ENCODE measurements at places on chromosomes 16 and 17.

- no peak for DNase-seq
Observed at GRCh38 chr16:3999479-4000325, 116.5 kb downstream of the ADCY9 start.

DNA sequence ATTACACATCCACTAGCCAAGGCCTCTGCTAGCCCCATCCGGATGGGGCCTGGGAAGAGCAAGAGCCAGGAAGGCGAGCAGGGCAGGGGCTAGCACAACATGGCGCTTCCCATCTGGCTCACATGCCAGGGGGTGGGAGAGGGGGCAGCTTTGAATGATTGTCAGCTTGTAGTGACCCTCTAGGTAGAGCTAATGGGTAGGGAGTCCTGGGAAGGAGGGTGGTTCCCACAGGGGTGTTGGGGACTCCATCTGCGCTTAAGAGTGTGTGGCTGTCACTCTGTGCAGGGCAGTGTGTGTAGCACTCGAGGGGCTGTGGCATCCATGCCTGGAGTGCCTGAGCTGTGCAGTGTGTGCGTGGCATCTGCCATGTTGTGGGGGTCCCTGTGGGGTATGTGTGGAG lies 24.5 kb downstream of the ARHGAP23 start:
- DNase-seq = no peak

GRCh38 chr16:15947983-15948509 lies 1.4 kb upstream of the ABCC1 start:
- no peak for DNase-seq

- DNase-seq = no peak
Observed at GRCh38 chr17:9672266-9672665, 26.9 kb downstream of the USP43 start.

- no peak for DNase-seq
Observed at GRCh38 chr17:83029571-83029970, 49.8 kb upstream of the METRNL start.

DNA sequence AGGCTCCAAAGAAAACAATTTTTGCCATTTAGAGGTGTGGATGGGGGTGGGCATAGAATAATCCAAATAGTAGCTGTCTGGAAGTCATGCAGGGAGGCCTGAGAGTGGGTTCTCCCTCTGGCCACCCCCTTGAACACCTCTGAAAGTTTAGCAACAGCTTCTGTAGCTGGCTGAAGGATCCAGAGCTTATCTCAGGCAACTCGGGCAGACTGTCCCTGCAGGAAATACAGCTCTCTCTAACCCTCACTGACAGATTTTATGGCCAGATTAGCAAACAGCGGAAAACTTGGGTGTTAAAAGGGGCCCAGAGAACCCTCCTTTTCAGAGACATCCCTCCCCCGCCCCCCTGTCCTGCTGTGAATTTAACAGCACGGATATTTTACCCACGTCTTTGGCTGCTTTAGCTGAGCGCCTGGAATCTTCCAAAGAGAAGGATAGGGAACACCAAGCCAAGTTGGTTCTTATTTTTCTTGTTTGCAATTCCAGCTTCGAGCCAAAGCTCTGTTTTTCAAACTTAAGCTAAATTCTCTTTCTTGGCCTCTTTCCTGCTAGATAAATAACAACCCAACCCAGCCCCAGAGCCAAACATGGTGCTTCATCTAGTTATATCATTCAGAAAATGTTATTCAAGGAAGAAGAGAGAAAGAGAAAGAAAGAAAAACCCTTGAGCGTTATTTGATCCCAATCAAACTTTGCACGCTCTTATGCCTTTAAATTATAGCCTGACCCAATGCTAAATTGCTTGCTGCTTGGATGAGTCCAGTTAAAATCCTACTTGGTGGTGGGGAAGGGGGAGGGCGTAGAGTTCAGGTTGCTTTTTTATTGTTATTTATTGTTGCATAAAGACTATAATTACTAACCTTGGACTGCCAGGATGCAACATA lies 2.3 kb upstream of the HOXB2 start:
- DNase-seq = no peak

GRCh38 chr17:37493249-37494027 lies 3.7 kb downstream of the DUSP14 start:
- peak; percentile 89 for DNase-seq

DNA sequence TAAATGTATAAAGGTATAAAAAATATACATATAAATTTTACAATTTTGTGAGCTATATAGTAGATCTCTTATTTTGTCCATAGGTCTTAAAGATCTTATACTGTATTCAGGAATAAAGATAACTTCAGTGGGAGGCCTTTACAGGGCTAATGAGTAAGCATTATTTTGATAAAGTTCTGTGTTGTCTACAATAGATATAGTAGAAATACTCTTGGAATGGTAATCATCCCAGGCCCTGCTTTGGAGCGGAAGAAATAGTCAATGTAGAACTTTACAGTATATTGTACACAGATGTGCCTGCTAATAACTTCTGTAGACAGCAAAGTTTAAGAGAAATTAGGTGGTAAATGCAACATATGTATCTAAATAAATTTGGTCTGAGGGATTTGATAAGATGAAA lies 42.6 kb downstream of the TENT4B start:
- no peak for DNase-seq

DNA sequence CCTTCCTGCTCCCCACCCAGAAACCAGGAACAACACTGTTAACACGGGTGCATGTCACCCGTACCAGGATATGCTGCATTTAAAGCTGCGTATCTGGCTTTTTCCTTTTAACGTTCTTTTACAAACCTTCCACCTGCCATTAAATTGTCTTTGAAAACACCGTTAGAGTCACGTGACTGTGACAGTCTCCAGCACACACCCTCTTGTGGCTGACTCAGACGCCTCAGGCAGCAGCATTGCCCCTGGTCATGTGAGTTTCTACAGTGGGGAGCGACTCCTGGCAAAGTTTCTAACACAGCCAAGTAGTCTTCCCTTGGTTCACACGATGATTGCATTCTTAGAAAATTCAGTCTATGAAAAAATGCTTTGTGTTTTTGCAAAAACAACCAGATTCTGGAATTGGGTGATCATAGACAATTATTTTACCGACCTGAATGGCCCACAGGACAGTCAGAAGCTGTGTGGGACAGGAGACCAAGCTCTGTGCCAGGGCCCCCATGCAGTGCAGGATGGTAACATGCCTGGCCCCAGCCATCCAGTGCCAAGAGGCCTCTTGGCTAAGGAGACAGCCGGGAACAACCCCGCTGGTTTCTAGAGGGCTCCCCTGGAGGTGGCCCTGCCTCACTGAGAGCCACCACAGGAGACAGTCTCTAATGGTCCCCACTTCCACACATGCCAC lies 199.1 kb downstream of the KATNIP start:
- DNase-seq = peak; percentile 66

DNA sequence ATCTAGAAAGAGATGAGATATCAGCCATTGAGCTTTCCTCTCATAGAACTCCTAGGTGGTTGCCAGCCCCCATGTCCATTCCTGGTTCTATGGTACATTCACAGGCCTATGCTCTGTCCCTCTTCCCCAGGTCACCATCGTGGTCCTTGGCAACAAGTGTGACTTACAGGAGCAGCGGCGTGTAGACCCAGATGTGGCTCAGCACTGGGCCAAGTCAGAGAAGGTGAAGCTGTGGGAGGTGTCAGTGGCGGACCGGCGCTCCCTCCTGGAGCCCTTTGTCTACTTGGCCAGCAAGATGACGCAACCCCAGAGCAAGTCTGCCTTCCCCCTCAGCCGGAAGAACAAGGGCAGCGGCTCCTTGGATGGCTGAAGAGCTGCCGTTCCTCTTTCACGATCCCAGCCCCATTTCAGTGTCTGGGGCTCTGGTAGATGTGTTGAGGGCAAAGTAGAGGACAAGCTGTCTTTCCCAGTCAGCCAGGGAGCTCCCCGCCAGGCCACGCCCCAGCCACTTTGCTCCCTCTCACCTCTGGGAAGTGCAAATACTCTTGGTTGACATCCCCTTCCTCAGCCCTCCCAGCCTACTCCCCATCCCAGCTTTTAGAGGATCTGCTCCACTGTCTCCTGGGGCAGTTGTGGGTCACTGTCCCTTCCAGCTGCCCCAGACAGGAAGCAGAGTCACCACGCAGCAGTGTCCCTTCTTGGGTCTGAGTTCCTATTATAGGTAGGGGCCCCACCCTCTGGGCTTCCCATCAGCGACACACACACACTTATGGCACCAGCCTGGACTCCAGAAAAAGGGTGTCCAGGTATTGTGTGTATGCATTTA lies 3.8 kb downstream of the NKIRAS2 start:
- DNase-seq = no peak

- no peak for DNase-seq
Observed at GRCh38 chr16:69365901-69366300, 14.3 kb upstream of the TMED6 start.

DNA sequence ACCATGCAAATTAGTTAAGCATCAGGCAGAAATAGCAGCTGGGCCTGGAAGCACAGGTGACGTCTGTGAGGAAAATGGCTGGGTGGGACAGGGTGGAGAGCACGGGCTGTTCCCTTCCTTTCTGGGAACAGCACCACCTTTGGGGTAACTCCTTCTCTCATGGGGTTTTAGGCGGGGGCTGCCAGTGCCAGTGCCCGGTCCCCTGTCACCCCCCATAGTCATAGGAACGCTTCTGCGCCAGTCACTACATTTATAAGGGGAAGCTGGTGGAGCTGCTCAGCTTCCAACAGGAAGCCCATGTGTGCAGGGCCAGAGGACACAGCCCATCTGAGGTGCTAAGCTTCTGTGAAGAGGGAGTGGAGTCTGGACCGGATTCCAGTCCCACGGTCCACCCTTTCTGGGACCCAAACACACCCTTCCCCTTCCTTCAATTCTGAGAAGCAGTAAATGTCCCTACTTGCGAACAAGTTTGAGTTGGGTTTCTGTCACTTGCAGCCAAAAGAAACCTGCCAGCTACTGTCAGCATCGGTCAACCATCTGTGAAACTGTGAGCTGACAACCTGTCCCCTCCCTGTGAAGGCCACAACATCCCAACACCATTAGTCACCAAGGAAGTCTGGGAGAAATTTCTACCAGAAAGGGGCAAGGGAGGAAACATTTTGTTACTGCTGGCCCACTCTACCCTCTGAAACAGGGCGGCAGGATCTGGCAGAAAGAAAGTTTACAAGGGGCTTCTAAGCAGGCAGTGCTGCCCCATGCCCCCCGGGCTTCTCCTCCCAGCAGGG lies 86.0 kb upstream of the AMZ2 start:
- DNase-seq = no peak

DNA sequence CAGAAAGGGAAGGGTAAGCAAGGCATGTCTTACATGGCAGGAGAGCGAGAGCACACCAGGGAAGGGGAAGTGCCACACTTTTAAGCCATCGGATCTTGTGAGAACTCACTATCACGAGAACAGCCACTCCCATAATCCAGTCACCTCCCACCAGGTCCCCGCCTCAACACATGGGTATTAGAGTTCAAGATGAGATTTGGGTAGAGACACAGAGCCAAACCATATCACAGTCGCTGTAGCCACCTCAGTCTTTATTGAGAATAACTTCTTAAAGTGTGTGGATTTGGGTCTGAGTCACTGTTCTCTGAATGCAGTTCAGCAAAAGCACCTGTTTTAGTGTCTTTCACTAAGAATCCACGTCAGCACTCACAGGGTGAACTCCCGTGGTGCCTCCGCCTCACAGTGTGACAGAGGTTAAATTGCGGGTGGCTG lies 195.2 kb upstream of the CHMP6 start:
- DNase-seq = no peak

DNA sequence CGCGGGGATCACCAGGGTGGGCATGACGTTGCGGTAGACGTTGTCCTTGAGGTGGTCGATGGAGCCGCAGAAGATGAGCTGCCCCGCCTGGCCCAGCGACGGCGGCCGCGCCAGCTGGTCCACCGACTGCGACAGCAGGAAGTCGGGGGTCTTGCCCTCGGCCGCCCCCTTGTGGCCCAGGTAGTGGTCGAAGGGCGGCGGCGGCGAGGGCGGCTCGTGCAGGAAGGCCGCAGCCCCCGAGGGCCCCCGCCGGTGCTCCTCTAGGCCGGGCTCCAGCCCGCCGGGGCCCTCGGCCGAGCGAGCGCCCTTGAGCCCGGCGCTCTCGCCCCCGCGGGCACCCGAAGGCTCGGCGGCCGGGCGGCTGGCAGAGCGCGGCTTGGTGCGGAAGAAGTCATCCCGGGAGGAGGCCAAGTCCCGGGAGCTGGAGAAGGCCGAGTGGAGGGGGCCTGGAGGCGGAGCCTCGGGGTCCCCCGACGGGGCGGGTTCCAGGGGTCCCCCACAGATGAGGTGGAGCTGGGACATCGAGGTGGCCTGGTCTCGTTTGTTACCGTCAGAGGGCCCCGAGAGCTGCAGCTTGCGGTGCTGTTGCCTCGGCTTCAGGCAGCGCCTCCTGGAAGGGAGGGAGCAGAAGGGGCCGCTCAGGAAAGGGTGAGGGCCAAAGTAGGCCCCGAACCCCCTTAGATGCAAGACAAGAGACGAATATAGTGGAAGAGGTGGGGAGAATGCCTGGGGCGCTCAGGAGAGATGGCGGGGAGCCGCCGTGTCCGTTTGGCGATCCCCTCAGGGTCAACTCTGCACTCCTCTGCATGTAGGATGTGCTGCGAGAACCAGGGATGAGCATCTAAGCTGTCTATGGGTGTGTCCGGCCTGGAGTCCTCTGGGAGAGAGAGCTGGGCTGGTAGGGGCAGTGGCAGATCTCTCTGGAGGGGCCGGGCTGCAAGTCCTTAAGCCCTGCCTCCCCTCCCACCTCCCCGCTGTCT lies 8.8 kb downstream of the FAM171A2 start:
- no peak for DNase-seq

DNA sequence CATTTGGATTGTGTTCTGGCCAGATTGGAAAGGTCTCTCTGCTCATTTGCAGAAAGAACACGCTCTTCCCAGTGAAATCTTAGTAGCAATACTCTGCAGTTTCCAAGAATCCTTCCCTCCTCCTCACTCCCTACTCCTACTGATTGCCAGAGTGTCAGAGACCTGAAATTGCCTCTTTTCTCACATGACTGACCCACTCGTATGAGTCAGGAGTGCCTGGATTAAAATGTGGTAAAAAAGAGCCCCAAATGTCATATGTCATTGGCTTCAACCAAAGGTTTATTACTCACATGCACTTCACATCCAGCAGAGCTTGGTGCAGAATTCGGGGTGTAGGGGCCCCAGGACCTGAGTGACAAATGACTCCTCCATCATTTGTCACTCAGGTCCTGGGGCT lies 39.7 kb upstream of the IRX3 start:
- no peak for DNase-seq

DNA sequence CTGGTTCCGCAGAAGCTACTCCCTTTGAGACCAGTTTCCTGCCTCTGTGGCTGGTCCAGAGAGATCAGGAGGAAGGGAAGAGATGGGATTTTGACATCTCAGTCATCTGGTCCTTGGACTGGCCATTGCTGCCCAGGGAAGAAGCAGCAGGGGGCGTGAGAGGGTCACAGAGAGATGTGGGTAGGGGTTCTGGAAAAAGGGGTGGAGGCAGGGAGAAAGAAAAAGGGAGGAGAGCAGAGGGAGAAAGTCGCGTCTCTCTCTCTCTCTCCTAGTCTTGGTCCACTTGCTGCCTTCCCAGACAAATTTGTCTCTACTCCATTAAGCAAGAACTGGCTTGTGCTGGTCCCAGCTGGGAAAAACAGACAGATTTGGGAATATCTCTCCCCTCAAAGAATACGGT lies 4.4 kb downstream of the SHBG start:
- no peak for DNase-seq

- no peak for DNase-seq
Observed at GRCh38 chr17:49053171-49053829, 56.1 kb downstream of the IGF2BP1 start.

Measured in AG09309 (cell line).